ENCODE measurements at places on chromosomes 13 and 19.
A peak's percentile ranks its signal among the peaks of the same experiment; 100 is the strongest.

DNA sequence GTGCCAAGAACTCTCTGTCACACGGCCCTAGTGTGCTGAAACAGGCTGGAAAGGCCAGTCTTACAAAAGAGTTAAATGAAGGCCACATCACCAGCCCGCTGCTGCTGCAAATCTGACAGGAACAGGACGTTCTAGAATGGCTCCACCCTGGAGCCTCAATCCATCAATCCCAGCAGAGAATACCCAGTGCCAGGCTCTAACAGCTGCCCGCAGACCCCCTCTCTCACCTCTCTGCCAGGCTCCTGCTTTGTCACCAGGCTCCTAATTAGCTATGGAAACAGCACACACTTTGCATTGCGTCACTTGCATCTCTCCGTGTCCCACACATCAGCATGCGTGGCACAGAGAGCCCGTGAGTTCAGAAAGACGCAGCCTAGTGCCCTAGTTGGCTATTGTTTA, 314.1 kb downstream of the FOXO1 start:
- DNase-seq, result peak; percentile 37

GRCh38 chr13:40172149-40172591, 494.3 kb downstream of the FOXO1 start:
- no peak for DNase-seq

- no peak for DNase-seq
These were observed 45.2 kb downstream of the SOX21 start for GRCh38 chr13:94667190-94667589.

DNA sequence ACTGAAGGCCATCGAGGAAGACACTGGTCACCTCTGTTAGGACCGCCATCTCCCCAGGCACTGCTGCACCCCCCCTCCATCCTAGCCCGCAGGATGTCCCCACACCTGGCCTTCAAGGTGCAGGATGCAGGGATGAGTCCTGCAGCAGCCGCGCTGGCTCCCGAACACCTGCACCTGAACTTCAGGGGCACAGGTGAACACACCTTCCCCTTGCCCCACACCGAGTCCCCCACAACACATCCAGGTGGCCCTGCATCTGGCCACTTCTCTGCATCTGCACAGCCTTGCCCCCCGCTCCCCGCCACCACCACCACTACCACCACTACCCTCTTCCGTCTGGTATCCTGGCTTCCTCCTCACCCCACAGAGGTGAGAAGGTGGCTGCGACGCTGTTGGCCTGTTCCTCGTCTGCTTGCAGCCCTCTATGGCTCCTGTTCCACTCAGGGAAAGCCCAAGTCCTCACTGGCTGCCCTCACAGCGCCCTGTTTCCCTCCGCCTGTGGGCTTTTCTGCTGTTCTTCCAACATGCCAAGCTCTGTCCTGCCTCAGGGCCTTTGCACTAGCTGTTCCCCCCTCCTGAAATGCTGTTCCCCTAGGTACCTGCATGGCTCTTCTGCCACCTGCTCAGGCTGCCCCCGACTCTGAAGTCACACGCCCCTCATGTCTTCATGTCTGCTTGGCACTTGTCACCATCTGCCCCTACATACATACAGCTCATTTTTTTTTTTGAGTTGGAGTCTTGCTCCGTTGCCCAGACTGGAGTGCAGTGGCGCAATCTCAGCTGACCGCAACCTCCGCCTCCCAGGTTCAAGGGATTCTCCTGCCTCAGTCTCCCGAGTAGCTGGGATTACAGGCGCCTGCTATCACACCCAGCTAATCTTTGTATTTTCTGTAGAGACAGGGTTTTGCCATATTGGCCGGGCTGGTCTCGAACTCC, 1.4 kb upstream of the CERS1 start:
- DNase-seq, result no peak

DNA sequence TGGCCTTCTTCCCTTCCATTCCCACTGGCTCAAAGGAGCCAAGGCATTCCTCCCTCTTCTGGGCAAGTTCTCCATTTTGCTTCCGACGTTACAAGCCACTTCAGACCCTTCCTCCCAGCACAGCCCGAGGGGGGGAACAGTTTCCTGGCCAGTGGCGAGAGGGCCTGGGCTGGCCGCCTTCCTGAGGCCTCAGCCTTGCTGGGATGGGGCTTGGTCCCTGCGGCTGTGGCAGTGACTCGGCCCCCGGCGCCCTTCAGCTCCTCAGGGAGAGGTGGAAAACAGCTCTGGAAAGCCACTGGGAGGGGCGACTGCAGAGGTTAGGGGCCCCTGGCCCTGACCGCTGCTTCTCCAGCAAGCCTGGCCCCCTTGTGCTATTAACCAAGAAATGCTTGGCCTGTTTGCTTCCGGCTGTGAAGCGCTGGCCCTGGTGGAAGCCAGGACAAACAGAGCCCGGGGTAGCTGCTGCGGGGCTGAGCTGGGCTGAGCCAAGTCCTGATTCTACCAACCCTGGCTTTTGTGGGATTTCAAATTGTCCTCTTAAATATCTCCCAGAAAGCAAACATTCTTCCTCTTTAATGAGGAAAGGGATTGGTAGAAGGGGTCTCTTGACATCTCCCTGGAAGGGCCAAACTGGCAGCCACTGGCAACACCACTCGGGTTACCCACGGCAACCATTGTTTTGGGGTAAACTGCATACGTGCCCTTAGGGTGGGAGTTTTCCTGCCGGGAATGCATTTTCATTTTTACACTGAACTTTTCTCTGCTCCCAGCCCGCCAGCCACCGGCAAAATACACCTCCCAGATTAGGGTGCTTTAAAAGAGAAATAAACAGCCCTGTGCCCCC, 38.7 kb downstream of the C13orf46 start:
- DNase-seq, result no peak

DNA sequence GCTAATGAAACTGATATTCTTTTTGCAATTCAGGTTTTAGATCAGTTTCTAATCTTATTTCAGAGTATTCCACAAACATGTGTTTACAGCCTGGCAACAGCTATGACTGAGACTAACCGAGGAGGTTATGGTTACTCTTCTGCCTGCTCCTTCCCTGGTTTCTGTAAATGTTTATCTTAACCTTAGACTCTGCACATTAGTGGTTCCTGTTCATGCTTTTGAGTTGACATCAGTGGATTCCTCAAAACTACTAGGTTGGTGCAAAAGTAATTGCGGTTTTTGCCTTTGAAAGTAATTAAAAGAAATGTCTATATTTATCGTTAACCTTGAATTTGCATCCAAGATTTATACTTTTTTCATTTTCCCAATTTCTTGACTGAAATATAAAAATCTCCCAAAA, 237.0 kb upstream of the TSHZ3 start:
- DNase-seq, result no peak

- DNase-seq, result peak; percentile 47
These were observed 1.9 kb upstream of the MEF2B start for GRCh38 chr19:19171821-19172532.

DNA sequence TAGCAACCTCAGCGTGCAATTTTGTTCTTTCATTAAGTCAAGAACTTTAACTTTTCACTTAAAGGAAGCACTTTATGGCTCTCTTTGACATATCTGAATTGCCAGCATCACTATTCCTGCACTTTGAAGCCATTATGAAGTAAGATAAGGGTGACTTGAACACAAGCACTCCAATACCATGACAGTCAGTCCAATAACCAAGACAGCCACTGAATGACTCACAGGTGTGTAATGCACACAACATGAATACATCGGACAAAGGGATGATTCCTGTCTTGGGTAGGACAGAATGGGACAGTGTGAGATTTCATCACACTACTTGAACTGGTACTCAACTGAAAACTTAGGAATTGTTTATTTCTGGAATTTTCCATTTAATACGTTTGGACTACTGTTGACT, 233.7 kb upstream of the IPO5 start:
- DNase-seq, result no peak

GRCh38 chr13:74193391-74193790, 59.2 kb upstream of the KLF12 start:
- DNase-seq, result no peak

GRCh38 chr13:106796280-106797047, 228.5 kb upstream of the ARGLU1 start:
- no peak for DNase-seq

GRCh38 chr13:41994696-41995095, 33.8 kb upstream of the VWA8 start:
- DNase-seq, result no peak

Data from skeletal muscle cell (primary cell).